ENCODE measurements at places on chromosomes 7 and 10. TPM values are rescaled to one million over a fixed set of nuclear protein-coding genes. Genes with fewer than 3 reads are reported as not detected.
A peak's percentile ranks its signal among the peaks of the same experiment; 100 is the strongest.

DNA sequence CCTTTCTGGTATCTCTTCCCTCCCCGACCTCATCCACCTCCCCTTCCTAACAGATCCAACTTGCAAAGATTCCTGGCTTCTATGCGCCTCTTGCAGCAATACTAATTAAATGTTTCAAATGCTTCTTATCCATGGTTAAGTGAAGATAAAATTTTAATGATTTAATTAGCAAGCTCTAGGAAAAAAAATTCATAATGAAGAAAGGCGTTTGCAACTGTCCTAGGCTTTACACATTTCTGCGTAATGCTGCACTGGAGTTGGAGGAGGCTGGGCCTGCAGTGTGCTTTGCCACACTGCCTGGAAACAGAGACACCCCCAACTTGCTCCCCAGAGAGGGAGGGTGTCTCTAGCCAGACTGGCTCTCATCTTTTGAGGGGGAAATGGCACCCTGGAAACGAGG is 123.9 kb upstream of the CARD11 start:
- no peak for DNase-seq

The AGAP5 gene
- polyA plus RNA-seq, result 4.8 TPM

GRCh38 chr10:68330852-68331454 is 911 bp upstream of the HNRNPH3 start:
- DNase-seq, result no peak

- no peak for DNase-seq
Measured at GRCh38 chr10:48523820-48524758, 80.8 kb downstream of the ARHGAP22 start.

GRCh38 chr10:62860946-62861345 is 44.8 kb upstream of the EGR2 start:
- no peak for DNase-seq

- no peak for DNase-seq
Measured at GRCh38 chr7:128254470-128254869, 13.4 kb downstream of the LEP start.

The BTRC gene
- polyA plus RNA-seq, result 28.0 TPM

GRCh38 chr10:74921744-74922143 is 95.3 kb downstream of the KAT6B start:
- DNase-seq, result no peak

- no peak for DNase-seq
Measured at GRCh38 chr10:37976880-37977203, 395 bp upstream of the ZNF25 start.

DNA sequence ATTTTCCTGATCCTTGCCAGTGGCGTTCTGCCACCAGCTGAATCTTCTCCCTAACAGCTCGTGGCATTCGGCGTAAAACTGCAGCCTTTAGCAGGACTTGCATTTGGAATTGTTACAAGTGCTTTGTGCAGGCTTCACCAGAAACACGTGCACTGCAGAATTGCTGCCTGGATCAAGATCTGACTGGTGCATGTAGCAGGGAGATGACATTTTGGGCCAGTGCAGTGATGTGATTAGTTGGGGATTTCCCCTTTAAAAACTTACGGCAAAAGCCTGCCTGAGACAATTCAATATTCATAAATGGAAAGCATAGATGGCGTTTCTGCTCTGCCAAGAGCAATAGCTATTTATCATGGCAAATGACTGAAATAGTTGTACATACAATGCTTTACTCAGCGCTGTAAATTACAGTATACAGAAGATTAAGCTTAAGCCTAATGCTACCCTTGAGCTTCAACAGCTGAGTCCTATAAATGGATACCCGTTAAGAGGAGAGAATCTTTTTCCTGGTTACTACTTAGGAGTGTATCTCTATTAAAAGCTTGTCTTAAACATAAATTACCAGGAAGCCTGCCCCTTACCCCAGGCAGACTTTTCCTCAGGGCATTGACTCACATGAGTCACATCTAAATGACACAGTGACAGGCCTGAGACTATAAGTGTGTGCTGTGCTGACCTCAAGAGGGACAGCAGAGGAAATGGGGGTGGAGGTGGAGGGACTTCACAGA is 106.3 kb downstream of the ATXN7L1 start:
- peak; percentile 24 for DNase-seq

The MYO1G gene
- 0.49 TPM for polyA plus RNA-seq

DNA sequence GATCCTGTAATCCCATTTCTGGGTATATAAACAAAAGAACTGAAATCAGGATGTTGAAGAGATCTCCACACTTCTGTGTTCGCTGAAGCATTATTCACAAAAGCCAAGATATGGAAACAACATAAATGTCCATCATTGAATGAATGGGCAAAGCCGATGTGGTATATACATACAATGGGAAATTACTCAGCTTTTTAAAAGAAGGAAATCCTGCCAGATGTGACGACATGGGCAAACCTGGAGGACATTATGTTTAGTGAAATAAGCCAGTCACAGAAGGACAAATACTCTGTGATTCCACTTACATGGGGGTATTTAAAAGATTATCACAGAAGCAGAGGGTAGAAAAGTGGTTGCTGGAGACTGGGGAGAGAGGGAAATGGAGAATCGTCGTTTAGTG is 23.9 kb upstream of the FAM107B start:
- no peak for DNase-seq

- no peak for DNase-seq
Measured at GRCh38 chr10:29734962-29735627, 100.3 kb upstream of the SVIL start.

Data from left renal pelvis (tissue), 4 donors.